ENCODE measurements at places on chromosomes 4 and X.

- no peak for DNase-seq
These were observed 48.3 kb upstream of the FAM9A start for GRCh38 chrX:8849458-8849857.

DNA sequence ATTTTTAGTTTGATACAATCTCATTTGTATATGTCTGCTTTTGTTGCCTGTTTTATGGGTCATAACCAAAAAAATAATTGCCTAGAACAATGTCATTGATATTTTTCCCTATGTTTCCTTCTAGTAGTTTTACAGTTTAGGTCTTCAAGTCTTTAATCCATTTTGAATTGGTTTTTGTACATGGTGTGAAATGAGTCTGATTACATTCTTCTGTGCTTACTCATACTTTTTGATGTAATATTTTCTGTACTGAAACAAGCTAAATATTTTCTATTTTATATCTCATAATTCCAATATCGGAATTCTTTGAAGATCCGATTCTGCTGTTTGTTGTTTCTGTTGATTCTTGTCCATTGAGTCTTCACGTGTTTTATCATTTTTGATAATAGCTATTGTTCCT is 10.6 kb downstream of the TMEM156 start:
- no peak for DNase-seq

DNA sequence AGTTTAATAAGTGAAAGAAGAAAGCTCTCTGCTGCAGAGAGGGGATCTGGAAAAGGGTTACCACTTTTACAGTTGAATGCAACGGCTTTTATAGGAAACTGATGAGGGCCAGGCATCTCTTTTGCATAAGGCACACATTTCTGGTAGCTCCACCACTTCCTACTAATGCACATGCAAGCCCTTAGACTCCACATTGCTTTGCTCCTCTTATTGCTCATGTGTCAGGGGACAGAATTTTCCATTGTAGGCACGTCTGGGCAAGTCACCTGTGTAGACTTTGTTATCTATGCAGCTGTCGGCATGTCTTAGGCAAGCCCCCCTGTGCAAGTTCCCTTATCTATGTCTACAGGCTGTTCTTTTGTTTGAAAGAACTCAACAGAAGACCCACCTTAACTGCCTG is 294.6 kb upstream of the STS start:
- DNase-seq, result no peak

DNA sequence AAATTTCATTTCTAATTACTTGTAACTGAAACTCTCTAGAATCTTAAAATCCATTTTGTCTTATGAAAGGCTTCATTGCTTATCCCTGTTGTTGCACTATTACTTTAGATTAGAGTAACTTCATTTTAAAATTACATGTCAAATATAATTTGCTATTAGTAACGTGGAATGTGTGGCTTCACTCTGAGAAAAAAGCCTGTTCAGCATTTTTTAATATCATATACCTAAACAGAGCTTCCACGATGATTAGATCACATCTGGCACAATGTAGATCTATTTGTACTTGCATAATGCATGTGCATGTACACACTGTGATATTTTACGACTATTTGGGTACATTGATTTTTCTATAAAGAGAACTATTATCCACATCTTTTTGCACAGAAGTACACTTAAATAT is 648.1 kb downstream of the RPA4 start:
- DNase-seq, result no peak

- DNase-seq, result no peak
These were observed 3.1 kb upstream of the HS6ST2 start for GRCh38 chrX:132961511-132961910.

GRCh38 chr4:168076989-168077725 is 15.2 kb upstream of the ANXA10 start:
- DNase-seq, result peak; percentile 68

GRCh38 chr4:102764901-102765300 is 4.1 kb upstream of the MANBA start:
- peak; percentile 19 for DNase-seq

DNA sequence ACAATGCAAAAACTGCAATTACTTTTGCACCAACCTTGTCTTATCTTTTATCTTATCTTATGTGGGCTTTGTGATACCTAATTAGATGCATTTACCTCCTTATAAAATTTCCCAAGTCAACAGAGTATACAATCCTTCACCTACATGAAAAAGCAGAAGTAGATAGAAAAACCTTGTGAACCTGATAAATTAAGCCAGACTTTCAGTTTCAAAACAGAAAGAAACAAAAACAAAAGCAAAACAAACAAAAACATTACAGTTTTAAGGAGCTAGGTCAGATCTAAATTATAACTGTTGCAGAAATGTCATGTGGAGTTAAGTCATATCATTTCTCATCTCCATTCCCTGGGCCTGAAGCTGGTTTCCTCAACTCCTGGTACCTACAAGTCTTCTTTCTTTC is 24.9 kb upstream of the CXXC4 start:
- no peak for DNase-seq

GRCh38 chr4:35164063-35164462 is 1080.3 kb downstream of the ARAP2 start:
- no peak for DNase-seq

DNA sequence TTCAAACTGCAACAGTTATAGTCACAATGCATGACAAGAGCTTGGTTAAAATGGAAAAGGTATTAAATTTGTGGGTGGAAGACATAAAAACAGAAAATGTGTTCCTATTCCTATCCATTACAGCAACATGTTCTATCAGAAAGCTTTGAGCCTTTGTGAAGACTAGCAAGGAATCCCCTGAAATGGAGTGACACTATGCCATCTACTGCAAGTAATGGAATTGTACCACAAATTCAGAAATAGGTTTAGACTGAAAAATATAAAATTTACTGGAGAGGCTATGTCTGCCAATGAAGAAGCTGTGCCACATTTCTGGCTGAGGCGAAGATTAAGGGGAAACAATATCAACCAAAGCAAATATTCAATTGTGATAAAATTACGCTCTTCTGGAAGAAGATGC is 247.9 kb downstream of the ADAM29 start:
- DNase-seq, result no peak

GRCh38 chr4:138392751-138393308 is 150.7 kb upstream of the SLC7A11 start:
- no peak for DNase-seq

All from fibroblast of upper back skin (primary cell).